ENCODE measurements at places on chromosomes 16 and 17. TPM values are rescaled to one million over a fixed set of nuclear protein-coding genes. Genes with fewer than 3 reads are reported as not detected.

COX10 gene
- total RNA-seq = 15.3 TPM

TEKT1 gene
- total RNA-seq = not detected

MYO1D gene
- 2.2 TPM for total RNA-seq

COQ7 gene
- total RNA-seq = 6.9 TPM

All from bronchus fibroblast of lung (primary cell).